ENCODE measurements at places on chromosomes 11 and 22.

DNA sequence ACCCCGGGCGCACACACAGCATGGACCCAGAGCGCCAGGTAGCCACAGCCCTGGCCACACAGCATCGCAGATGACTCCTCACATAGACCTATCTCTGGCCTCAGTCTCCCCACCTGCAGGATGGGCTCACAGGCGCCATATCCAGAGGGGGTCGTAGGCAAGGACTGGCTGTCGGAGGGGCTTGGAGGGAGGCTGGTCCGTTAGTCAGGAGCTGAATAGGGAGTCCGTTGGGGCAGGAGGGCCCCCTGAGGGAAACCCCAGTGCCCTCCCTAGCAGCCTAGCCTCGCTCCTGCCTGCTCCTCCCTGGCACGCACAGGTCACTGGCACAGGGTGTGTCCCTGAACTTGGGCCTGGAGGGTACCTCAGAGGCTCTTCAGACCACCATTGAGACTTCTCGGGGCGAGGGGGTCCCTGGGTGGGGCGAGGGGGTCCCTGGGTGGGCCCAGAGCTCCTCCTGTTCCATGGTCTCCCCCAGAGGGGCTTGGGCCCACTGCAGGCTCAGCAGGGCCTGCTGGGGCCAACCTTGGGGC lies 2.0 kb downstream of the PLXNB2 start:
- no peak for DNase-seq

DNA sequence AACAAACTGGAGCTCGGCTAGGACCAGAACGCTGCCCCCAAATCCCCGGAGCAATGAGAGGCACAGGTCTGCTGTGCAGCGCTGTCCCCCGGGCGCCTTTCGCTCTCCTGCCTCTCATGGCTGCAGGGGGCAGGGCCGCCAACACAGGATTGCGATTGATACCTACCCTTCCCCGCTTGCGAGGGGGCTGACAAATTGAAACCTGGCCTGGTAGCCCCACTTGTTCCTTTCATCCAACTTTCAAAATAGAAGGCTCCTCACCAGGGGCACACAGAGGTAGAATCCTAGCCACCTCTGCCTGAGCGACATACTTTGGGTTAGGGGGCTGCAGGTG lies 642 bp upstream of the CASTOR1 start:
- no peak for DNase-seq

- no peak for DNase-seq
Observed at GRCh38 chr11:26951809-26952515, 42.0 kb upstream of the FIBIN start.

GRCh38 chr11:28999620-29000019 lies 891.4 kb downstream of the METTL15 start:
- no peak for DNase-seq

- DNase-seq, result no peak
Observed at GRCh38 chr11:12743834-12744449, 69.7 kb downstream of the TEAD1 start.

GRCh38 chr11:2537896-2538724 lies 93.3 kb downstream of the KCNQ1 start:
- DNase-seq, result no peak

DNA sequence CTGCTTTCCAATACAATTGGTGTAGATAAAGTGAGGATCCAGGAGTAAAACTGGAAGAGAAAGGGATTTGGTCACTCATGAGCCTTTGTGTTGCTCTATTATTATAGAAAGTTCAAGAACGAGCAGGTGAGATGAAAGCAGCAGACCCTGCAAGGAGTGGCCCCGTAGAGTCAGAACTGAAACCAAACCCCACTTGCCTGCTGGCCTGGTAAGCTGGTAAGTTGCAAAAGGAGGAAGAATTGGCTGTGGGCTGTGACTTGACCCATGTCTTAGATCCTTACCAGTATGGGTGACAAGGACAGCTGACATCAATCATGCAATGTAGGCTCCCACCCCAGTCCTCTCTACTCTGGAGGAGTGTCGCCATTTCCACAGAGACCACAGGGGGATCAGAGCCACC lies 201.3 kb downstream of the OPCML start:
- no peak for DNase-seq

- no peak for DNase-seq
Observed at GRCh38 chr22:43880541-43880991, 11.2 kb downstream of the PNPLA5 start.

DNA sequence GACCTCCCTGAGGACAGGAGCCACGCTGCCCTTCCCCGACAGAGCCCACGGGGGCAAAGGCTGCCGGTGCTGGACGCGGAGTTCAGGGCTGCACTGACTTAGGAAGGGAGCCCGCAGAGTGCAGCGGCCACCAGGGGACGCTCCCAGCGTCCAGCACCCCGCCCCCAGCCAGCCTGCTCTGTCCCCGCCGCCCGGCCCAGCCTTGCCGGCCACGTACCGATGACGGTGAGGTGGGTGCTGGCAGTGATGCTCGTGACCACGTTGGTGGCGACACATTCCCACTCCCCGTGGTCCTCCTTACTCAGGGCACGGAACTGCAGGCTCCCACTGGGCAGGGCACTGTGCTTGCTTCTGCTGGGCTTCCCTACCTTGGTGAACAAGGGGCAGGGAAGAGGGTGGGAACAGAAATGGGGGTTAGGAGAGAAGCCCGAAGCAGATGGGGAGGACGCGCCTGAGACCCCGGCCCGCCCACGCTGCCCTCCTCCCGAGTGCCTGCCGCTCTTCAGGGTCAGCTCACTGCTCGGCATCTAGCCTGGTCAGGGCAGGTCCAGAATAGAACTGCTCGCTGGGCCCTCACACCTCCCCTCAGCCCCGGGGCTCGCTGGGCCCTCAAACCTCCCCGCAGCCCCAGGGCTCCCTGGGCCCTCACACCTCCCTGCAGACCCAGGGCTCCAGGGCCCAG lies 25.9 kb downstream of the IGSF9B start:
- DNase-seq, result no peak

- no peak for DNase-seq
Observed at GRCh38 chr11:132062031-132062430, 691.6 kb downstream of the NTM start.

- DNase-seq, result no peak
Observed at GRCh38 chr11:111557425-111558111, 17.0 kb downstream of the LAYN start.

DNA sequence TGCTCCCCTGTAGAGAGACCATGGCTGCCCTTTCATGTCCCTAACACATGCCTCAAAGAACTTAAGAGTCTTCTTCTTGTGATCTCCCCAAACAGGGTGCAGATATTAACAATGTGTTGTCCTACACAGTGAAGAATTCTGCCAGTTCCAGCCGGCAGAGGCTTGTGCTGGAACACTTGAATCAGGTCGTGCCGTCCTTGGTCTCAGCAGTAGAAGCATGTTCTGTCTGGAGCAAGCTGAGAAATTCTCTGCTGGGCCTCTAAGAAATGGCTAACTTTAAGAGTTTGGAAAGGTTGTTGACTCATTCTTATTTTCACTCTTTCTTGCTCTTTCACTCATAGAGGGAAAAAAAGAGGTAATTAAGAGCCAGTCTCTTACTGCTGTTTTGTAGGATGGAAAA lies 71.1 kb upstream of the SLC25A18 start:
- no peak for DNase-seq

GRCh38 chr22:21014726-21015465 lies at the start of gene P2RX6:
P2RX6 (plus strand) TSS chr22:21015165; CDS start chr22:21015175, 10 bp downstream.
- no peak for DNase-seq

DNA sequence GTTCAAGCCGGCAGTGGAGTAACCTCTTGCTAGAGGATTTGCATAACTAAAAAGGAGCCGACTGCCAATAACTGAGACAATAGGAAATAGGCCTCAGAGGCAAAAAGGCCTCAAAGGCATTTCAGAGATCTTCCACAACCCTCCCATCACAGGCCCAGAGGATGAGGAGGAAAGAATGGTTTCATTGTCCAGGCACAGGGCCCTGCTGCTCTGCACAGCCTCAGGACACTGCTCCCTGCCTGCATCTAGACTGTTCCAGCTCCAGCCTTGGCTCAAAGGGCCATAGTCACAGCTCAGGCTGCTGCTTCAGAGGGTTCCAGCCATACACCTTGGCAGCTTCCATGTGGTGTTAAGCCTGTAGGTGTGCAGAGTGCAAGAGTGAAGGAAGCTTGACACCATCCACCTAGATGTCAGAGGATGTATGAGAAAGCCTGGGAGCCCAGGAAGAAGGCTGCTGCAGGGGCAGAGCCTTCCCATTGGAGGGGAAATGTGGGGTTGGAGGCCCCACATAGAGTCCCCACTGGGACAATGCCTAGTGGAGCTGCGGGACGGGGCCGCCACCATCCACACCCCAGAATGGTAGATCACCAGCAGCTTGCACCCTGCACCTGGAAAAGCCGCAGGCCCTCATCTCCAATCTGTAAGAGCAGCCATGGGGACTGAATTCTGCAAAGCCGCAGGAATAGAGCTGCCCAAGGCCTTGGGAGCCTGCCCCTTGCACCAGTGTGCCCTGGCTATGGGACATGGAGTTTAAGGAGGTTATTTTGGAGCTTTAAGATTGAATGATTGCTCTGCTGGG lies 8.2 kb upstream of the LRP5 start:
- no peak for DNase-seq

DNA sequence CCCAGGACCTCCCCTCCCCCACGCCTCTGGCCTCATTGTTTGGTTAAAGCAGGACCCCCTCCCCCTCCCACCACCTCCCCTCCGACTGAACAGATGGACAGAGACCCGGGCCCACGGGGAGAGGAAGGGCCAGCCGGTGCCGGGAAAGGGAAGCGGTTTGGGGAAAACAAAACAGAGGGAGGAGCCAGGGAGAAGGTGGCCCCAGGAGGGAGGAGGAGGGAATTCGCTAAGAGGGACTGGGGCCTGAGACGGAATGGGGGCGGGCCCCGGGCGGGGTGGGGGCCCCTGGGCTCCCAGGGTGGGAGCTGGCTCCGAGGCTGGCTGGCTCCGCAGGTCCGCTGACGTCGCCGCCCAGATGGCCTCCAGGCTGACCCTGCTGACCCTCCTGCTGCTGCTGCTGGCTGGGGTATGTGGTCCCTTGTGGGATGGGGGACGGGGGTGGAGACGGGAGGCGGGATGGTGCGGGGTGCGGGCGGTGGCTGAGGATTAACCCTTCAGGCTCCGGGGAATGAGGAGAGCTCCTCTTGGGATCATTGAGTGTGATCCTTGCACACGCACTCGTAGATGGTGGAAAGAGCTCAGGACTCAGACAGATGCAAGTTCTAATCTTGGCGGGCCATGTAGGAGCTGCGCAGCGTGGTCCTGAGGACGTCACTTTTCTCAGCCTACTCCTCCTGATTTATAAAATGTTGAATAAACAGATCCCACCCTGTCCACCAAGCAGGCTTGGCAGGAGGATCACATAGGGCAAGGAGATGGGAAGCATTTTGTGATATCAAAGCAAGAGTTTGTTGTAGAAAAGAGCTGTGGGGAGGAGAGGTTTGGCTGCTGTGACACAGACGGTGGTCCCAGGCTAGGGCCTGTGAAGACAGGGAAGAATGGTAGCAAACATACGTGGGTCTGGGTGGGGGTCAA lies 688 bp downstream of the SERPING1 start:
- DNase-seq, result peak; percentile 27

- no peak for DNase-seq
Observed at GRCh38 chr11:12769834-12770345, 95.7 kb downstream of the TEAD1 start.

- no peak for DNase-seq
Observed at GRCh38 chr22:29090039-29090438, 17.2 kb downstream of the KREMEN1 start.

DNA sequence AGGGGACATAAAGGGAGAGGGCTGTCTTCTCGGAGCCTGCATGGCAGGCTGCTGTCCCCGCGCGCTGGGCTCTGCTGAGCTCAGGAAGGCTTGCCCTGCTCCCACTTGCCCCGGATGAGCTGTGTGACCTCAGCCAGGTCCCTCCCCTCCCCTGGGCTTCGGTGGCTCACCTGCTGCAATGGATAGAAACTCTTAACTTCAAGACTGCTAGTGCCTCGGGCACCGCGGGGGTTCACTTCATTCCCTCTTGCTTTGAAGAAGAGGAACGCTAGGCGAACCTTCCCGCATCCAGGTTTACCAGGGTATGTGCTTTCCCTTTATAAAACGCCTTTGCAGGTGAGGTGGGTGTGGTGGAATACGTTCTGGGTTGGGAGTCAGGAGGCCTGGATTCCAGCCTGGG lies 115.0 kb downstream of the PHF21B start:
- no peak for DNase-seq

DNA sequence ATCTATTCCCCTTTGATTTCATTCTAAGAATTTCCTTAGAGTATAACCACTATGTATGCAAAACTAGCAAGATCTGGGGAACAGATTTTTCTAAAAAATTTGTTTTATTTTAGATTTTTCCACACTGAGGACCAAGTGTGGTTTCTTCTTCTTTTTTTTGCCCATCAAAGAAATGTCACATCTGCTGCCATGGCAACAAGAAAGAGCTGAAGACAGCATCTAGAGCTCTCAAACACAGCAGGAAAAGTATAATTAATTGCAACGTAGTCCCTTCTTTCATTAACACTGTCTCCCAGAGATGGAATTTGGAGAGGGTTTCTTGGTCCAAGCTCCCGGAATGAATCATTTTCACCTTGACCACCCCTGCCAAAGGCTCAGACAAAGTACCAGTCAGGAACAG lies 256.7 kb upstream of the CCDC90B start:
- DNase-seq, result no peak

GRCh38 chr11:65078151-65078550 lies 5.7 kb downstream of the CDCA5 start:
- no peak for DNase-seq

DNA sequence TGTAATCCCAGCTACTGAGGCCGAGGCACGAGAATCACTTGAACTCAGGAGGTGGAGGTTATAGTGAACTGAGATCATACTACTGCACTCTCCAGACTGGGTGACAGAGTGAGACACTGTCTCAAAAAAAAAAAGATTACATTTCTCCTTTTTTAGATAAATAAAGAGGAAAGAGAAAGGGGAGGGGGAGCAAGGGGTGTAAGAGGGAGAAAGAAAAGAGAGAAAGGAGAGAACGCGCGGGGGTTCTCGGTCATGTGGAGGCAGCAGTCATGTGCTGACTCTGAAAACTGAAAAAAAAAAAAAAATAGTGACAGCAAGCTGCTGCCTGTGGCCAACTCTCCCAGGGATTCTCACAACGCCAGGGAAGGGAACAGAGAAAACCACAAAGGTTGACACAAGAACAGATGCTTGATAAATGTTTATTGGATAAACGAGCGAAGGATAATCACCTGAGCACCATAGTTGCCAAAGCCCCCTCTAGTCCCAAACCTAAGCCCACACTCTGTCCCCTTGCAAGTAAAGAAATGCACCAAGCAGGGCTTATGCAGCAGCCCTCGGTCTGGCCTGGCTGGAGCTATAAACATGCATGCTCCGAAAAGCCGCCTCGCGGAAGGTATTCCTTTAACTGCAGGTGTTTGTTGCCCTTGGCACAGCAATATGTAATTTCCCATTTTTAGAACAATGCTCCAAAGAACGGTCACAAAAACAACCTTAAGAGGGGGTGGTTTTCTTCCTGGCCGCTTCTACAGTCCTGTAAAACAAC lies 14.5 kb downstream of the SCGB1A1 start:
- DNase-seq, result no peak

- DNase-seq, result no peak
Observed at GRCh38 chr11:35563484-35564244, 38.2 kb upstream of the PAMR1 start.

- DNase-seq, result no peak
Observed at GRCh38 chr11:119317592-119318239, 786 bp upstream of the MCAM start.

Data from nucleus accumbens (tissue), 56 donors.